ENCODE measurements at places on chromosomes 7 and 10.
A peak's percentile ranks its signal among the peaks of the same experiment; 100 is the strongest.

- no peak for DNase-seq
Measured at GRCh38 chr10:77600640-77601039, 37.0 kb downstream of the KCNMA1 start.

DNA sequence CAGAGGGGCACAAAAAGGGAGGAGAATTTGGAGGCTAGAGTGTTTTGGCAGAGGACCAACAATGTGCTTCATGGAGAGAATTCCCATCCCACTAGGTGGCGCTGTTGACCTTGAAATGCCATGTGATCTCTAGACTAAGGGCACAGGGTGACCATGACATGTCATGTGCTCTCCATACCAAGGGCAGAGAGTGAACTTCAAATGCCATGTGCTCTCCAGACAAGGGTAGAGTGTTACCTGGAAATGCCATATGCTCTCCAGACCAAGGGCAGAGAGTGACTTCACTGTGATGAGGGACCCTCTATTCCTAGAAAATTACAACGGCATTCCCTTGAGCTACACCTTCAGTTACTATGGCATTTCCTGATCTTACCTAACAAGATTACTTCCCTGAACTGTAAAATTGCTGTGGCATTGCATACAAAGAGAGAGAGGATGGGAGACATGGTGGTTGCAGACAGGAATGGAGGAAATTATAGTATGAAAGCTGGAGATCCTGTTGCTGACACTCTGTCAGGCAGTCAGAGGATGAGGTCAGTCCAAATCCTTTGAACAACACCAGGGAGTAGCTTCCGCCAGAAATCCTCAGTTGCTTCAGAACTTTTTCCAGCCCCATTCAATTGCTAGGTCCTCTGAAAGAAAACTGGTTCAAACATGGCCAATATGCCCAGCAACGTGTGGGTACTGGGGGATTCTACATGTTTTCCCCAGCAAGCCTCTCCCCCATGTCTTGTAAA is 60.9 kb upstream of the ACSM6 start:
- peak; percentile 75 for DNase-seq

- no peak for DNase-seq
Measured at GRCh38 chr7:139629392-139630082, 106.1 kb downstream of the CLEC2L start.

DNA sequence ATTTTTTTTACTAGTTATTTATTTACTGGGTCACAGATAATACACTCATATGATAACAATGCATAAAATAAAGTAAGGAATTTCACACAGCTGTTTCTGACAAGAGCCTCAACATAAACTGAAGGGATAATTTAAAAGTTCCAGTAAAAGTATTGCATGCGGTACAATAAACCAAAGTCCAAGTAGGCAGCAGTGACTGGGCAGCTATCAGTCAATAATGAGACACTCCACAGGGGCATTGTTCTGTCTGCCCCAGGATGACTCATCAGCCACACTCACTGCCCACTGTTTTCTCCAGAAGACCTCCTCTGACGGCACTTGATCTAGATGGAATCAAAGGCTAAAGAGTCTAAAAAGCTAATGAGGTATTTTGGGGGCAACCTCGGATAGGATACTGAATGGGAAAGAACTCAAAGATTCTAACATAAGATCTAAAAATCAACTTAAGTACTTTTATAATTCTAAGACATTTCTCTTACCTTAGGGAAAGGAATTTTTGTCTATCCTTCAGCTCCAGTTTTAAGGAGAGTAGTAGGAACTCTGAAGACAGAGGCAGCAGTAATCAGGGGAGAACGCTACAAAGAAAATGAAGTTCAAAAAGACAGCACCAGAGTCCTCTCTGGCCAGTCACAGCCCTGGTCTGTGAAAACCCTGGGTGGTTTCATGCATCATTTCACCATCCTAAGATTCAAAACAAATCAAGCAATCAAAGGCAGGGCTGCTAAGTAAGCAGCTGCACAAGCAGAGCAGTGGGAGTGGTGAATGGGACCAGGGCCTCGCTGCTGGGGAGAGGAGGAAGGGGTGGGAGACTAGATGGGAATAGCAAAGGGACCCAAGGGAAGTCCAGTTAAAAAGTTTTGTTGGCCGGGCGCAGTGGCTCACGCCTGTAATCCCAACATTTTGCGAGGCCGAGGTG is 175.1 kb downstream of the AVL9 start:
- peak; percentile 70 for DNase-seq

GRCh38 chr7:11436316-11436715 is 395.7 kb downstream of the THSD7A start:
- DNase-seq = no peak

DNA sequence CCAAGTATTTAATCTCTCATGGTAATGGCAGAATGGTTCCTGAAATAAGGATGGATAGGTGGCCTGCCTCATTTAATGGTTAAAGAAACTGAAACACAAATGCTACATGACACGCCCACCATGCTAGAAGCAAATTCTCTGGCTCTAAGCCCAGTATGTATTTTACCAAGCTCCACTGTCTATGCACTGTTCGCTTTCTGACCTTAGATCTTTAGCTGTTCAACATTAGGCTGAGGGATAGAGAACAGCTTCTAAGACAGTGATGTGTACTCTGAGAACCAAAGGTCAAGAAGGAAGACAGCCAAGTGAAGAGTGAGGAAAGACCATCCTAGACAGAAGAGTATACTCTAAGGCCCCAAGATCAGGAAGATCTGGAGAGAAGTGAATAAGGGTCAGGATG is 26.6 kb downstream of the FAM3C start:
- peak; percentile 43 for DNase-seq

DNA sequence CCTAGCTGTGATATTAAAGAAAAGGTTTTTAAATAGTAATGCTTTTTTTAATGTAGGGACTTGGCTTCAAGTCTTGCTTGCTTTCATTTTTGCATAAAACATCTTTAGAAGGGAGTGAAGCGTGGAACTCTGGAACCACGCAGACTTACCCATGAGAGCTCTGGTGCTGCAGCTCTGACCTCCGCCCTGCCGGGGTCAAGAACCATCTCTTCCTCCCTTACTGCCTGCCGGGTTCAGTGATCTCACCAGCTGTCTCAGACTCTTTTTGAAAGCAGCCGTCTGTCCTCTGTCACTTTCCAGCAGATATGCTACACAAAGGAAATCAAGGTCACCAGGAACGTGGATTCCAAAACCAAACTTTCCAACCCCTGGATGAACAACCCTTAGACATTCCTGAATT is 353.8 kb downstream of the GPR37 start:
- no peak for DNase-seq

GRCh38 chr7:13627455-13627854 is 362.0 kb downstream of the ETV1 start:
- no peak for DNase-seq

DNA sequence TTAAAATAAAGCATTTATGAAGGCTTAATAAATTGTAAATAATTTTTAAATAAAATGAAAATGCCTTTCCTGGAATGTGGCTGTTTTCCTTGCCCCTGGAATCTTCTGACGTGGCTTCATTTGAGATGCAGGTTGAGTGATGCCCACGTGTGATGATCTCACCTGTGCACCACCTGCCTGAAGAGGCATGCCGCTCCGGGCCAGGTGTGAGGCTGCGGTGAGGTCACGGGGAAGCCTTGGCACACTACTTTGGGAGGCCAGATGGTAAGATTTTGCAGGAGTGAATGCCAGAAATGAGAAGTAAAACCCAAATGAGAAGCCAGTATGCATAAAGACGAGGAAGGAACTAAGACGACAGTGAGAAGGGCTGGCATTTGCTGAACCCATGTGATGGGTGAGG is 36.2 kb downstream of the GOT1 start:
- DNase-seq = no peak

- DNase-seq = peak; percentile 13
Measured at GRCh38 chr7:29090836-29091601, 55.3 kb downstream of the CPVL start.

DNA sequence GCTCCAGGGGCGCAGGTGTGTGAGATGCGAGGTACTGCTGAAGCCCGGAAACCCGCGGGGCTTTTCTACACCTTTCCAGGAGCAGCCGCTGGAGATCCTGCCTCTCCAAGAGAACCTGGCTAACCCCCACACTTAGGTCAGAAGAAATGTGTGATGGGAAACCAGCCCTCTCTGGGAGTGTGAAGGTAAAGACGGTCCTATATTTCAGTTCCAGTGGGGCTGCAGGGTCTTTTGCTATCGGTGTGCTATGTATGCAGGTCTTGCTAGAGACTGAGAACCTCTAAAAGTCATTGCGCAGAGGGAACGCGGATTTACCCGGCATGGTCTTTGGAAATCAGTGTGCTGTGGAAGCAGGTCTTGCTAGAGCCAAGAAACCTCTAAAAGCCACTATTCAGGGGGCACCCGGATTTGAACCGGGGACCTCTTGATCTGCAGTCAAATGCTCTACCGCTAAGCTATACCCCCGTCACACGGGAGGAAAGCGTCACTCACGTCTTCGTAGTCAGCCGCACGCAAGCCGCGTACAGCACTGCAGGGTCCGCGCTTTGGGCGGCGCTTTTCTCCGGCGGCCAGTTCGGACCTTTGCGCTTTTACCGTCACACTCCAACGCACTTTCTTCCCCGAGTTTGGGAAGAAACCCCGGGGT is 46.0 kb downstream of the ZNF777 start:
- peak; percentile 70 for DNase-seq

DNA sequence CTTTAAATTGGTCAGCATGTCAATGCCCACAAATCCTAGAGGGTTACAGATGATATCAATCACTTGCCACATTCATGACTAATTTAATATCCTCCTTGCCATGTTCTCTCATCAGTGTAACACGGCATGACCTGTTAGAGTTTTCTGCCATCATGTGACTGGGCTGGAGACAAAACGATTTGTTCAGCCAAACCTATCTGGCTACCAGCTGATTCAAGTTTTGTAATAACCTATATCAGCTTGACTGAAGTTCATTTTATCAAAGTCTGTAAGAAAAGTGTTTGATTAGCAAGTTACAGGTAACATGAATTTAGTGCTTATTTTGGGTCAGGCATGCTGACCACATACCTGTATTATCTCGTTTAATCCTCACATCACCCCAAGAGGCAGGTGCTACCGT is 25.7 kb downstream of the NEUROD6 start:
- DNase-seq = no peak

DNA sequence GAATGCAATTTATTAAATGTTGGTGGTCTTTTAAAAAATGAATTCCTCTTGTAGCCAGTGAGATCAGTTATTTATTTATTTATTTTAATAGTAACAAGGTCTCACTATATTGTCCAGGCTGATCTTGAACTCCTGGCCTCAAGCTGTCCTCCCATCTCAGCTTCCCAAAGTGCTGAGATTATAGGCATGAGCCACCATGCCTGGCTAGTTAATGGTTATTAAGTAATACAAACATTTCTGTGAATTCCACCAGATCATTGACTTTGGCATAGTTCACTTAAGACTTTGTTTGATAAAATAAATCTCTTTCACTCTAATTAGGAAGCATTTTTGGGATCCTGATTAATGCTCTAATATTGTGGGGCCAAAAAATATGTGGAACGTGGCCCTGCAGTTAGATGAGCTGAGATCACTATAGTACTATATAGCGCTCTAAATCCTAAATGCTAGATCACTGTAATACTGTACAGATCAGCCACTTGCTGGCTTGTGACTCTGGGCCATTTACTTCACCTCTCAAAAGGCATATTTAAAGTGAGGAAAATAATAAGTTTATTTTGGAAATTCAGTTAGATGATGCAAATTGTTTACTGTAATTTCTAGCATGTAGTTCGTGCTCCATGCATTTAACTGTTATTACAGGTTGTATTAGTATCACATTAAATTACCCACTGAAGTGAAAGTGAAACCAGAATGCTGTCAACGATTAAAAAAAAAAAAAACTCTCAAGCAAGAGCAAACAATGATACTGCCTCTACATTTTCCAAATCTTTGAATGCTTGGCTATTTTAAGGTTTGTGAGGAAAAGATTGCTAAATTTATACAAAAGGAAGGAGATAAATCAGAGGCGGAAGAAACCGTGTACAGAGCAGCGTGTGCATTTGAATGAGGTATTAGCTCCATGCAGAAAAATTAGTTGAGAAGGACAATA is 15.9 kb upstream of the FAS start:
- no peak for DNase-seq

DNA sequence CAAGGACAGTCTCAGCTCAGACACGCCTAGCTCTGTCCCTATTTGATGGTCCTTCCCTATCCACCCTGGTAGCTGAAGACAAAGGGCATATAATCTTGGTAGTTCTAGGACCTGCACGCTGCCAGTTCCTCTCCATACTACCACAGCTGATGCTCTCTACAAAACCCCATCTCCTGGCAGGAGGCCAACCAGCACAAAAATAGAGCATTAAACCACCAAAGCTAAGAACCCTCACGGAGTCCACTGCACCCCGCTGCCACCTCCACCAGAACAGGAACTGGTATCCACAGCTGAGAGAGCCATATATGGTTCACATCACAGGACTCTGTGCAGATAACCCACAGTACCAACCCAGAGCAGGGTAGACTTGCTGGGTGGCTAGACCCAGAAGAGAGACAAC is 299.4 kb downstream of the LRRTM3 start:
- DNase-seq = no peak

DNA sequence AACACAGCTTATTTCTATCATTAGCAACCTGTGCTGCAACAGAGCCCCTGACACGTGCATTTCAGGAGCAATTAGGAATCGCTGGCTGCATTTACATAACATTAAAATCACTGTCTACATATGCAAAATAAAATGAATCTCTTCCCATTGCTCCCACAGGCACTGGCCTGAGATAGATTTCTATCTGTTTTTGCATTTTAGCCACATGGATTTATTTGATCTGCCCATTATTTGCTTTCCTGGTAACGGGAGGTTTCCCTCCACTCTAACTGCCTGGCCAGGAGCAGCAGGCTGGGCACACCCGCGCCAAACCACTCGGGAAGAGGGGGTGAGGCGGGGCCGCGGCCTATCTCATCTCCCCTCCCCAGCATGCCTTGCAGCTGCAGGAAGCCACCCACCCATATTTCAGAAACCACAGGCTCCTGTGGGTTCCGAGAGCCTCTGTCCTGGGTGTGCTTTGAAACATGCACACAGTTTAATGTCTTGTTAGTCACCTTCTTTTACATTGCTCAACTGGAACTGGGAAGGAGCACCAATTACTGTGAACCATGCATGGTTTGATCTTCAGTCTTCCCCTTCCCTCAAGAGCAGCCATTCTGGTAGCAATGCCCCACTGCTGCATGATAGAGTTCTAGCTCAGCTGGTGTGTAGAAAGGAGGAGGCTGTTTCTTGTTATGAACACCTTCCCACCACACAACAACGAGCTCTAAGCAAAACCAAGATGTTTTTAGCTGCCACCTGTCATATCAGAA is 37.7 kb upstream of the IKZF1 start:
- DNase-seq = no peak
